ENCODE measurements at places on chromosomes 7 and 10.
A peak's percentile ranks its signal among the peaks of the same experiment; 100 is the strongest.

- DNase-seq: no peak
Observed at GRCh38 chr7:101848208-101848951, 31.0 kb downstream of the CUX1 start.

DNA sequence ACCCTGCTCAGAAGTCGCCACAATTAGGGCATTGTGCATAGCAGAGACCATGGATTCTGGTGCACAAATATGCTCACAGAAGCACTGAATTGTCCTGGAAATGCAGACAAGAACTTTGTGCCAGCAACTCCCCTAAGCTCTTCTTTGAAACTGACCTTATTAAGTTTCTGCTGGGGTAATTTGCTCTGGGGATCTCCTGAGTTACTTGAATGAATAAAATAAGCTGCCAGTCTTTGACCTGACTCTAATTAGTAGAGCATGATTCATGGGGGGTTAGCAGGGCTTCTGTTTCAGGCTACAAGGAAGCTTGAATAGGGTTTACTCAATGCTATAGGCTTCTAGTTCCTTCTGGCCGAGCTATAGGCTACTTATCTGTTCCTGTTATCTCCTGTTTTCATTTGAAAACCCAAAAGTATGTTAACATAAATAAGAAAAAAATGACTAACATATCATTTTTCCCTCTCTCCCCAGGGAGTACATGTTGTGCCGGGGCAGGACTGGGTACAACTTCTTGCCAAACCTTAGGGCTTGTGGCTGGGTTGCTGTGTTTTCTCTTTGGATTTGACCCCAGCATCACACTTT lies 169.0 kb upstream of the TMEM229A start:
- DNase-seq: no peak

DNA sequence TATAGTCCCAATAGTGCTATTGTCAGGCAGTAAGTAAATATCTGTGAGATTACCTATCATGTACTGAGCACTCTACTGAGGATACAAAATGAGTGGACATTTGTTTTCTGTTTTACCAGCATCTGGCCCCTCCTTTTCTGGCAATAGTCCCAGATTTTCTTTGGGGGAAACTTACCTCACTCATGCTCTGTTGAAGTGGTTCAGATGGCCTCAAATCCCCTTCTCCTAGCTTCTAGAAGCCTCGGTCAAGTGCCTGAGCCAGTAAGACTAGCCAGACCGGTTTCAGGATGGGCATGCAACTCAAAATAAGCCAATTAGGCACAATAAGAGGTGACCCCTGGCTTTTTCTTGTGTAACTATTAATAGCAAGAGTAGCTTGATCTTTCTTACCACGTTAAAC lies 19.7 kb downstream of the TRDMT1 start:
- no peak for DNase-seq

DNA sequence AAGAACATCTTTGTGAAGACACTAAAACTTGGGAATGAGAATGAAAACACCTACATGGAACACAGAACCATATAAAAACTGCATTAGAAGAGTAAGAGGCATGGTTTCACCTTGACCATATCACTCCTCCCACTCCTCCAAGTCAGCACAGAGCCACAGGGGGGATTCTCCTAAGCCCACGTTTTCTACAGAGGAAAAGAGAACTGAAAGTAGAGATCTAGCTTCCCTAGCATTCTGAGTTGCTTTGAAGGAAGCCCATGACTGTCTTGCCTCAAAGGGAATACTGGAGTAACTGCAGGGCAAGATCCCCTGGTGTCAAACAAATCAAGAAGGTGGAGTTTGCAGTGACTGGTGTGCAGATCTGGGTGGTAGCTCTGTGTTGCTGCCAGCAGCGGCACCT lies 43.9 kb downstream of the HBP1 start:
- DNase-seq: no peak

DNA sequence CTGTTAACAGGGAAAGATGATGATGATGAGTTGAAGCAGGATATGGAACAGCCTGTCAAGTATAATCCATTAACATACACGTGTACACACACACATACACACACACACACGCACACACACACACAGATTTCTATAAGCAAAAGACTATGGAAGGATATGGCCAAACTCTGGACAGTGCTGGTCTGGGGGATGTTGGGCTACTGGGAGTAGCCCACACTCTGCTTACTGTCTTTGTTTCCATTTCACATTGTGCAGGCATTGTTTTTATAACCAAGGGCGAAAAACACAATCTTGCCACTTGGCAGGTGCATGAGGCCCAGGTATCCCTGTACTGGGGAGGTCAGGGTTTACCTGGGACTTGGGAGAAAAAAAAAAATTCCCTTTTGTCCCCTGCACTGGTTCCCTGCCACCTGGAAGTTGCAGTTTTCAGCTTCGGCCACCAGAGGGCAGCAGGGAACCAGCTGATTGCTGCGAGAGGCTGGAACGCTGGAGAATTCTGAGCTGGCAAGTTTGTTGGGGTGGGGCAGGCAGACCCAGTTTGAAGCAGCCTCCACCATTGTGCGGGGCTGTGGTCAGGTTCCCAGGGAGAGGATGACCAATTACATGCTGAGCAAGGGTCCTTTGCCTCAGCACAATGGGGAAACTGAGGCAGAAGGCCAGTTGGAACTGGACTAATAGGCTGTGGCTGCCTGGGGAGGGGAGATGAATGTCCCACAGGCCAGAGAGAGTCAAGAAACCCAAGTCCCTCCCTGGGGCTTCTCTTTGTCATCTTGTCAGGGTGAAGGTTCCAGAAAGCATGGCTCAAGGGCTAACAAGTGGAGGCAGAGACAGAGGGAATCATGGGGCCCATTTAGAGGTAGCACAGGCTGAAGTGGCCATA lies 27.3 kb downstream of the PPIF start:
- DNase-seq: peak; percentile 87

DNA sequence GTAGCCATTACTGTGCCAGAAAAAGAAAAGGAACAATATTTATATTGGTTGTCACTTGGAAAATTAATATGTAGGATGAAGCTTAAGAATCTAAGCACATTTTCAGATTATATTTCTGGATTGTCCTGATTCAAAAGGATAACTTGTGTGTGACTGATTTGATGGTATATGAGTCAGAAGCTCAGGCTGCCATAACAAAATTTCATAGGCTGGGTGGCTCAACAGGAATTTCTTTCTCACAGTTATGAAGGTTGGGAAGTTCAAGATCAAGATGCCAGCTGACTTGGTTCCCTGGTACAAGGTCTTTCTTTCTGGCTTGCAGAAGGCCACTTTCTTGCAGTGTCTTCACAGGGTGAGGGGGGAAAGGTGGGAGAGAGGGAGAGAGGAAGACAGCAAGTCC lies 108.5 kb downstream of the ST7 start:
- DNase-seq: no peak

GRCh38 chr7:92325858-92326257 lies 80.1 kb downstream of the ANKIB1 start:
- DNase-seq: no peak

- peak; percentile 95 for DNase-seq
Observed at GRCh38 chr7:33722383-33723101, 182.8 kb upstream of the BMPER start.

- no peak for DNase-seq
Observed at GRCh38 chr7:16502303-16502702, 24.3 kb upstream of the LRRC72 start.

GRCh38 chr7:15687546-15688278 lies 1.2 kb upstream of the MEOX2 start:
- no peak for DNase-seq

DNA sequence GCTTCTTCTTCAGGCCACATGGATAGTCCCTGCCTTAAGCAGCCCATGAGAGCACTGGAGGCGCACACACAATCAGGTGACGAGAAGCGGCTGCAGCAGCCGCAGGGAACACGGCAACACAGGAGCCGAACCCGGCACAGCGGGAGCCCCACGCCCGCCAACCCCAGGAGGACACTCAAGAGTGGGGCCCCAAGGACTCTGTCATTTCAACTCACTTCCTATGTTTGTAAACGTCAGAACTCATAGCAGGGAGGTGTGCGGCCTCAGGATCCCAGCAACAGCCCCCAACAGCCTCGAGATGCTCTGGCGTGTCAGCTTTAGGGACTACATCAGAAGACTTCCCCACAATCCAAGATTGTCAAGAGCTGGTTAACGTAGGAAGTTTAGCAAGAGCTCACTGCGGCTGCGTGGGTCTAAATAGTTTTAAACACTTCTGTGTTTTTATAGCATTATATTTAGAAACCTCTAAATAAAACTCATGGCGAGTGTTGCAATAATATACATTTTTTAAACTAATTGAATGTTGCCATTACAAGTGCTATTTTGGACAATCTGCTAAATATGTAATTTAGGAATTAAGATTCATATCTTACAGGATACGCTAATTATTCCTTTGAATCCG lies 123.4 kb downstream of the MAD1L1 start:
- DNase-seq: no peak

- no peak for DNase-seq
Observed at GRCh38 chr7:104823177-104823576, 190.8 kb upstream of the KMT2E start.

DNA sequence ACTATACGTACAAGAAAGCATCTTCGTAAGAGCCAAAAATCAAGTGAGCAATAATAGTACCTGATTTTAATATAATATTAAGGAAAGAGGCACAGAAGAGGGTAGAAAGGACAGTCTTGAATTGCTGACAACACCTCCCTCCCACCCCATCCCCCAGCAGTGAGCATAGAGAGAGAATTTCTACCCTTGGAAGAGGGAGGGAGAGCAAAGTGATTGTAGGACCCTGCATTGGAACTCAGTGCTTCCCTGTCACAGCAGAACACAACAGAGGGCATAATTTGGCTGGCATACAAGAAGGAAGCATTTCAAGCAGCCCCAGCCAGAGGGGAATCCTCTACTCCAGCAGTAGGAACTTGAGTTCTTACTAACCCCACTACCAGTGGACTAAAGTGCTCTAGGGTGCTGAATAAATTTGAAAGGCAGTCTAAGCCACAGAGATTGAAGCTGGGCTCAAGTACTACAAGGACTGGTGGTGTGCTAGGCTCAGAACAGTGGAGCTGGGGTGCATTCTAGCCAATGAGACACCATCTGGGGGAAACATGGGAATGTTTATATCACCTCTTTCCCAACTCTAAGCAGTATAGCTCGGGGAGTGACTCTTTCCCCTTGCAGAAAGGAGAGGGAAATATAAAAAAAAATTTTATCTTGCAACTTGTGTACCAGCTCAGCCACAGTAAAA lies 44.2 kb downstream of the PCLO start:
- no peak for DNase-seq

DNA sequence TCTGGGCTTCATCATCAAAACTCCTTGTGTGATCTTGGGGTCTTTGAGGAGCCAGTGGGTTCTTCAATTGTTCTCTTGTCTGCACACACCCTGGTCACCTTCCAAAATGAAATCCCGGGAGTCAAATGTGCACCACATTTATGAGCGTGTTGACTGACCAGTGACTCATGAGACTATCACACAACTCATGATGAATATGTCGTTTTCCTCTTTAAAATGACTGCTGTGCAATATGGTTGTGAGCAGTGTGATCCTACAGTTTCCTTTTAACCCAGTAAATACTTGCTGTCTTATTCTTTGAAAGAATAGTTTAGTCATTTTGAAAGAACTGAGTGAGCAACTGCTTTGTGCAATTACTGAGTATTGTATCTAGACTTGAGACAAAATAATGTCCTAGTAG lies 149.2 kb downstream of the DYNC1I1 start:
- DNase-seq: no peak

DNA sequence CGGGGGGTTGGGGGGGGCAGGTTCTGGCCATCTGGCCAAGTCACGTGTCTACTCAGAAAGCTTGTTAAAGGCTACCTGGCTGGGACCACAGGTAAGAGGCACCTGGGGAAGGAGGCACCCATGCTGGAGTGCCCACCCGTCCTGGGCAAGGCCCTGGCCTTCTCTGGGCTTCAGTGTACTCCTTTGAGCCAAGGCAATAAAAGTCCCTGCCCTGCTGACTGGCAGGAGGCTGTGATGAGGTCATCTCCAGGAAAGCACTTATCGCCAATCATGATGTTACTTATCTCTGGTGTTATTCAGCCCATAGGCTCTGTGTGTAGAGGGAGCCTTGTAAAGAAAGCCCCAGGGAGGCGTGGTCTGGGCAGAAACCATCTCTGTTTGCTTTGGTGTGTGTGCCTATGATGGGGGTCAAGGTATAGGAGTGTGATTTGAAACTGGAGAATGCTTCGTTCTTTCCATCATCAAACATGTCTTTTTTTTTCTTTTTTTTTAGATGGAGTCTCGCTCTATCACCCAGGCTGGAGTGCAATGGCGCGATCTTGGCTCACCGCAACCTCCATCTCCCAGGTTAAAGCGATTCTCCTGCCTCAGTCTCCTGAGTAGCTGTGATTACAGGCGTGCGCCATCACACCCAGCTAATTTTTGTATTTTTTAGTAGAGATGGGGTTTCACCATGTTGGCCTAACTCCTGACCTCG lies 2.5 kb upstream of the CLDN4 start:
- DNase-seq: peak; percentile 69

GRCh38 chr7:44326261-44327125 lies 1.1 kb upstream of the CAMK2B start:
- no peak for DNase-seq

DNA sequence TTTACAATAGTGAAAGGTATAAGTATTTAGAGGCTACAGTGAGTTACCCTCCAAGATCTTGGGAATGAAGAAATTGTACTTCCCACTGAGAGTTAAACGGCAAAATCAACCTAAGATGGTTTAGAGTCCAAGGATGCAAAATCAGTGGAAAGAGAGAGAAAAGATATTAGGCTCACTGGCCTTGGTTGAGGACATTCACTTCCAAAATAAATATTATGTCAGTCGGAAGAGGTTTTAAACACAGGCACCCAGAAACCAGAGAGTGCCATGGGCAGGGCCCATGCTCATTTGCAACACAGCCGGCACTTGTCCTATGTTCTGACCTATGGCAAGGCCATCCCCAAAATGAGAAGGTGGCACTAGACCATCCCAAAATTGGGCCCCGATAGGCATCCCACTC lies 3.9 kb upstream of the WDR91 start:
- DNase-seq: no peak

DNA sequence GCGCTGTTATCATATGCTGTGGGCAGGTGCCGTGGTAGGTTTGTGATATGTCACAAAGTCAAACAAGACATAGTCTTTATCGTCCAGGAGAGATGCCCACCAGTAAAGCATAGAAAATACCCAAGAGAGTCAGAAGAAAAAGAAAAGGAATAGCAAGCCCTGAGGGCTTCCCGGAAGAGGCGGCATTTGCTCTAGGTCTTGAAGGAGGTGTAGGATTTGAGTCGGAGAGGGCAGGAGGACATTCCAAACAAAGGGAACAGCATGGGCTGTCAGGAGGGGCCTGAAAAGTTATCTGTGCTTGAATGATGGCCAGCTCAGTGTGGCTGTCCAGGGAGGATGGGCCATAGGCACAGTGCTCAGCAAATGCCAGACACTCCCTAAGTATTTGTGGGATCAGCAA lies 42.2 kb downstream of the COL13A1 start:
- no peak for DNase-seq

GRCh38 chr10:98620503-98620902 lies 173.8 kb upstream of the HPS1 start:
- DNase-seq: no peak

- peak; percentile 51 for DNase-seq
Observed at GRCh38 chr10:17029581-17030271, 99.9 kb downstream of the CUBN start.
